Cortex of kidney (tissue), 1 donor: ENCODE measurements at places on chromosomes 2 and 18.

GRCh38 chr2:191389288-191389687, 144.1 kb downstream of the MYO1B start:
- DNase-seq: no peak

GRCh38 chr18:37435996-37436395, 129.6 kb downstream of the CELF4 start:
- DNase-seq: no peak

DNA sequence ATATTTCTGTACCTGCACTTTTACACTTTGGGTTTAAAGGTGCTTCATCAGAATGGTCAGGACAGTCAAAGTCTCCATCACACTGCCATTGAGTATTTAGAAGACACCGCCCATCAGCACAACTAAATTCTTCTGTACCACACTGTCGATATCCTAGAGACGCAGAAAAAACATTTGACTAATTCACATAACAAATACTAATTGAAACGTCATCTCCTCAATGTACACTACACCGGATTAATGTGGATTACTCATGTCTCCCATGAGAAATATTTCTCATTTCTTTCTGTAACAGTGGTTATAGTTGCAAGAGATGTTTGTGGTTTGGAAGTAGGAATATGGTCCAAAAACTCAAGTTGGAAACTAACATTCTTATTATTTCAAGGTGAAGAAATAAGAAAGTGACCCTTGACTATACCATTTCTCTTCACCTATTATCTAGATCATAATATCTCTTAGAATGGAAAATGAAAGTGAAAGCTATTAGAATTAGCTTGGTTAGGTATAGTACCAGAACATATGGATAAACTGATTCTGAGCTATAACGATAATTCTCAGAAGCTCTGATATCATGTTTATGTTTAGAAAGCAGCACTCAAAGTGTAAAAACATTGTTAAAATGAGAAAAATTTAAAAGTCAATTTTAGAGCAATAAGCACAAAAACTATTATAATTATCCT, 1627.7 kb downstream of the LRP1B start:
- DNase-seq: no peak

DNA sequence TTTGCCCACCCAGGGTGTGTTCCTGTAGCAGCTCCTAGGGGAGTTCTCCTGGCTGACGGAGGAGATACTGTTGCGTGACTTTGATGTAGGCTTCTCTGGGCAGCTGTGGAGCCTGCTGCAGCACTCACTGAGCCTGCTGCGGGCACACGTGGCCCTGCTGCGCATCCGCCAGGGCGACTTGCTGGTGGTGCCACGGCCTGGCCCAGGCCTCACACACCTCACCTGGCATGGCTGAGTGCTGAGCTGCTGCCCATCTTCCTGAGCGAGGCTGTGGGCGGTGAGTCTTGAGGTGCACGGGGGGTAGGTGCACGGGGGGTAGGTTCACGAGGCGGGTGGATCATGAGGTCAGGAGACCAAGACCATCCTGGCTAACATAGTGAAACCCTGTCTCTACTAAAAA, 191.7 kb downstream of the ANKRD36C start:
- no peak for DNase-seq

- DNase-seq: no peak
Observed at GRCh38 chr2:237877576-237878307, 18.3 kb downstream of the RAMP1 start.

GRCh38 chr2:67186871-67187270, 210.3 kb upstream of the ETAA1 start:
- DNase-seq: no peak

DNA sequence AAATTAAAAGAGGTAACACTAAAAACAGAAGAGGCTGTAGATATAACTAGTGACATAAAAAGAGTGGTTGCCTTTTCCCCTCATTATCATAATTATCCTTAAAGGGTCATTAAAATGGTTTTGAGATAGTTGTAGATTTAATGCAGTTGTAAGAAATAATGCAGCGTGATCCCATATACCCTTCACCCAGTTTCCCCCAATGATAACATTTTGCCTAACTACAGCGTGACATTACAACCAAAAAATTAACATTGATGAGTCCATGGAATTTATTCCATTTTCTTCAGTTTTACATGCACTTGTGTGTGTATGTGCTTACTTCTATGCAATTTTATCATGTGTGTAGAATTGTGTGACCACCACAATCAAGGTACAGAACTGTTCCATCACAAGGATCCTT, 13.2 kb upstream of the RMND5A start:
- no peak for DNase-seq

DNA sequence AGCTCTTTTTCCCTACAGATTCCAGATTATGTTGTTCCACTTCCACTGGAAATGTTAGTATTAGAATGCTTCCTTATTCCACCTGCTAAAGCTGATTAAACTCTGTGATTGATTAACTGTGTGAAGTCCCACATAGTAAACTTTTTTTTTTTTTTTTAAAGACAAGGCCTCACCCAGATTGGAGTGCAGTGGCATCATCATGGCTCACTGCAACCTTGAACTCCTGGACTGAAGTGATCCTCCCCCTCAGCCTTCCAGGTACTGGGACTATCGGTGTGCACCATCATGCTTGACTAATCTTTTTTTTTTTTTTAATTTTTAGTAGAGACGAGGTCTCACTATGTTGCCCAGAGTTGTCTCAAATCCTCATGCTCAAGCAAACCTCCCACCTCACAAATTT, 108.5 kb upstream of the RBMS1 start:
- no peak for DNase-seq

GRCh38 chr2:199596549-199596948, 138.8 kb upstream of the SATB2 start:
- DNase-seq: no peak

DNA sequence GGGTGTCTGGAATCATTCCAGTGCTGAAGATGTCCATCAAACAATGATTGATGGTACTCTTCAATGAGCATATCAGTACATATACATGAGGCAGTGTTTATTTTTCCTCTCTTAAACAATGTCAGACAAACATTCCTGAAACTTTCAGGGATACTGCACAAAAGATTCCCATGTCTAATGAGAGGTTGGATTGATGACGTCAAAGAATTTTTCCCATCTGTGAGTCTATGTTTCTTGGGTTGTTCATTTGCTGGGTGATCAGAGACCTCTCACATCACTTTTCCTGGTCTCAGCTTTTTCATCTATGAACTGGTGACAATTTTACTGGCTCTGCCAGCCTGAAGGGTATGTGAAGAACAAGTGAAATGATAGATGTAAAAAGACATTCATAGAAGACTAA, 325.5 kb downstream of the EN1 start:
- DNase-seq: no peak

GRCh38 chr2:101609433-101609832, 88.1 kb upstream of the MAP4K4 start:
- DNase-seq: no peak

DNA sequence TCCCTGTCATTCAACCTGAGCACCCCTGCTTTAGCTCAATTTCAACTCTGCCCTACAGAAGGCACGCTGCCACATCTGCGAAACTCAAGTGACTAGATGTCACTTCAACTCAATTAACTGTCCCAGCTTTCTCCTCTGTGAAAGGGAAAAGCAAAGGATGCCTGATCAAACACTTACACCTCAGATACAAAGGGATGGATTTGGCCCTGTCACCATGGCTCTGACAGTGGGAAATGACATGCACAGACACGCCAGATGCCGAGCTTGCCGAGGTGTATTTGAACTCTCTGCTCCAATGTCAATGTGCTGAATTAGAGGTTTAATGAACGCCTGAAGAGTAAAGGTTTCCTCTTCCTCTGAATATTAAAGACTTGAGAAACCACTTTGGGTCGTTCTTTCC, 481.1 kb downstream of the CBLN2 start:
- DNase-seq: no peak

DNA sequence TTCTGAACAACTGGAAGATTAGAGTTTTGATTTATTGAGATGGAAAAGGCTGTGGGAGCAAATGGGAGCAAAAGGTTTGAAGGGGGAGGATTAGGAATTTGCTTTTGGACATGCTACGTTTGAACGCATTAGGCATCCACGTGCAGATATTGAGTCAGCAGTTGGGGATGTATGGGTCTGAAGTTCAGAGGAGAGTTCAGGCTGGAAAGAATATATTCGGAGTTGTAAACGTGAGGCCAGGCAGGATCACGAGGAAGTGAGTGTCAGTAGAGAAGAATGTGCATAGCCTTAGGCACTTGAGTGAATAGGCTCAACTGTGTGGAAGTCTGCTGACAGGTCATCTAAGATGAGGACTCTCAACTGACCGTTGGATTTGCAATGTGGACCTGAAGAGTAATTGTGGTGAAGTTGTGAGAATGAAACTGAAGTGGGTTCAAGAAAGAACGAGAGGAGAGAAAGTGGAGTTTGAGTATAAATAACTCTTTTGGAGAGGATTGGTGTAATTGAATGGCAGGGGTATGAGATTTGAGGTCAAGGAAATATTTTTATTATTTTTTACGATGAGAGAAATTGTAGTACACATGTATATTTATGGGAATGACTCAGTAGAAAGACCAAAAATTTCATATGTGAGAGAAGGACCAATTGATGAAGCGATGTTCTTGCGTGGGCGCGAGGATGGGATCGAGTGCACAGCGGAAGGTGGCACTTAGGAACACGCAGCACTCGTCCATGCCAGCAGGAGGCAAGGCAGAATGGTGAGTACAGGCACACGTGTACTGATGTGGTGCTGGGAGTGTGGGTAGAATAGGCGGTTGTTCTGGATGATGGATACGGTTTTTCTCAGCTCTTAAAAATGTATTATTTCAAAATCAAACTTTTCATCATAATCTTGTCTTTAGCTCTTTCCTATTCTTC, 40.5 kb upstream of the POLE4 start:
- DNase-seq: no peak

- DNase-seq: no peak
Observed at GRCh38 chr18:40577239-40577980, 1377.6 kb upstream of the PIK3C3 start.

- DNase-seq: no peak
Observed at GRCh38 chr2:198134293-198134955, 330.0 kb downstream of the PLCL1 start.

- DNase-seq: no peak
Observed at GRCh38 chr2:156340804-156341451, 8.4 kb upstream of the NR4A2 start.

- no peak for DNase-seq
Observed at GRCh38 chr2:152565884-152566727, 151.2 kb downstream of the PRPF40A start.

DNA sequence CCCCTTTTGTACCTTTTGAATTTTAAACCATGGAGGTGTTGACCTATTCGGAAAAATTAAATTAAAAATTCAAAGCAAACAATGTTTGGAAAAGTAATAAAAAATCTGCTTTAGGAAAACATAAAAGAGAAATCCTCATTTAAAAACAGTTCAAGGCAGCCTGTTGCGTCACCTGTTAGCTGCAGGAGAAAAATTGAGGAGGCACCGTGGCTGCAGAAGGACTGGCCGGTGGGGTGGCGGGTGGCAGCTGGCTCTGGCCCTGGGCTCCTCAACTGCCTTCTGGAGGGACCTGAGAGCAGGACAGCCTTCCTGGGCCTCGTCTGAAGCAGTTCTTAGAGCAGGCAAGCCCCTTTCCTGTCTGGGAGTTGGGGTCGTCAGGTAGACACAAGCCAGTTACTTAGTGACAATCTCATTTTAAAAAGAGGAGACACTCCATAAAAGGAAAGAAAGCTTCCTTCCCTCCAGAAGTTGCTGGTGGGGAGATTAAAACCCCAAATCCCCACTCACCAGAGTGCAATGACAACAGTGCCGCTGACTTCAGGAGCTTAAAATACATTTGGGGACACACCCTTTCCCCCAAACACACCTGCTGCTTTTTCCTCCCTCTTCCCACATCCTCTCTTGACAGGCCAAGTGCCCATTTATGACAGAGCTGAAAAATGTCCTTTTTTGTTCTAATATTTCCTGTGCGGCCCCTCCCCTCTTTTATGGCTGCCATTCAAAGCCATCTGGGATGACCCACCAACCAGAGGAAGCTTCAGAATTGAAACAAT, 9.7 kb downstream of the ZBTB7C start:
- no peak for DNase-seq

DNA sequence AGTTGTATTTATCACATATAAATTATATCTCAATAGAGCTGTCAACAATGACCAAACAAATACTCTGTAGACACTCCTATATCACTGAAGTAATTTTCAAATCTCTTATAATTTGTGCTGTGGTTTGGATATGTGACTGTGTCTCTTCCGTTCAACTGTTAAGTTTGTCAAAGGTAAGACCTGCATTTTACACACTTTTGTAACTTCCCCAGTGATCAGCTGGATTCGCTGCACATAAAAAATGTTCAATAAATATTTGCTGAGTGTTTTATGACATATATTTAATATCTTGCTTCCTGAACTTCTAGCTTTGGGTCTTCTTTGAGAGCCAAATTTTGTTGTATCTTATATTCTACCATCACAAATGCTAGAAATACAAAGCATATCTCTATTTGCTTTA, 57.3 kb upstream of the ROCK1 start:
- DNase-seq: no peak
